ENCODE measurements at places on chromosomes 7 and 10. TPM values are rescaled to one million over a fixed set of nuclear protein-coding genes. Genes with fewer than 3 reads are reported as not detected.

DNA sequence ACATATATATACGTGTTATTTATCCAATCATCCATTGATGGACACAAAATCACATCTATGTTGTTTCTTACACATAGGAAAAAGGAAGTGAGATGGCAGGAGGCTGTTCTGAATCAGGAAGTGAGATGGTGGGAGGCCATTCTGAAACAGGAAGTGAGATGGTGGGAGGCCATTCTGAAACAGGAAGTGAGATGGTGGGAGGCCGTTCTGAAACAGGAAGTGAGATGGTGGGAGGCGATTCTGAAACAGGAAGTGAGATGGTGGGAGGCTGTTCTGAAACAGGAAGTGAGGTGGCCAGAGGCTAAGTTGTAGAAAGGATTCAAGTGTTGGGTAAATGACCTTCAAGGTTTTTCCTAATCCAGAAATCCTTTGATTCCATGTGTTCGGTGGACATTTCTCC, 921.5 kb downstream of the TYW1 start:
- no peak for DNase-seq
- no peak overlapping the region for H3K27ac ChIP-seq
- H3K4me3 ChIP-seq, result no peak overlapping the region
- H3K4me1 ChIP-seq, result no peaks in the 10 kb centered on the region
- H3K27me3 ChIP-seq, result no peaks in the 10 kb centered on the region
- no peaks in the 10 kb centered on the region for H3K36me3 ChIP-seq

- H3K27ac ChIP-seq, result no peak overlapping the region
- H3K36me3 ChIP-seq, result no peaks in the 10 kb centered on the region
- H3K4me3 ChIP-seq, result no peak overlapping the region
- no peak for DNase-seq
Observed at GRCh38 chr7:96219378-96220130, 102.3 kb downstream of the SLC25A13 start.

DNA sequence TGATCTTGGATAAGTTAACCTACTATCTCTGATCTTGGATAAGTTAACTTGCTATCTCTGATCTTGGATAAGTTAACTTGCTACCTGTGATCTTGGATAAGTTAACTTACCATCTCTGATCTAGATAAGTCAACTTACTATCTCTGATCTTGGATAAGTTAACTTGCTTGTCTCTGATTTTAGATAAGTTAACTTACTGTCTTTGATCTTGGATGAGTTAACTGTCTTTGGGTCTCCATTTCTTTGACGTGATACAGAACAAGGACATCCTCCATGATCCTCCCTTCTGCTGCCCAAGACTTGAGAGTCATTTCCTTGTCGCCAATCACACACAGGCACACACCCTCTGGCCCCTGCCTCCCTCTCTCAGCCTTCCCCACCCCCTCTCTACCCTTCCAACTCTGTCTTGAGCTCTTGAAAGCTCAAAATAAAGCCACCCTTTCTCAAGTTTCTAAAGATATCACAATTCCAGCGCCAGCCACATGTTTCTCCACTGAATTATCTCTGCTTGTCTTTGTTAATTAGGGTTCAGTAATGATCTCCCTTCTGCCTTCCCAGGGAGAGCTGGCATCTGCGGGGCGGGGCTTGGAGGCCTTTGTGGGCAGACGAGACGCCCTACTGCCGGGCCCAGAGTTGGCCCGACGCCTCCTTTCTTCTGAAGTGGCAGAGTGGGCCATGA, 85.1 kb upstream of the GTF2I start:
- H3K36me3 ChIP-seq, result no peaks in the 10 kb centered on the region
- no peak for DNase-seq
- no peaks in the 10 kb centered on the region for H3K27me3 ChIP-seq
- H3K4me3 ChIP-seq, result no peak overlapping the region

Gene JMJD1C
- total RNA-seq, result 125 TPM

Gene SFRP5
- not detected for total RNA-seq

Gene NCOA4
- total RNA-seq, result 311 TPM

Gene TAS2R5
- total RNA-seq, result 5.7 TPM

DNA sequence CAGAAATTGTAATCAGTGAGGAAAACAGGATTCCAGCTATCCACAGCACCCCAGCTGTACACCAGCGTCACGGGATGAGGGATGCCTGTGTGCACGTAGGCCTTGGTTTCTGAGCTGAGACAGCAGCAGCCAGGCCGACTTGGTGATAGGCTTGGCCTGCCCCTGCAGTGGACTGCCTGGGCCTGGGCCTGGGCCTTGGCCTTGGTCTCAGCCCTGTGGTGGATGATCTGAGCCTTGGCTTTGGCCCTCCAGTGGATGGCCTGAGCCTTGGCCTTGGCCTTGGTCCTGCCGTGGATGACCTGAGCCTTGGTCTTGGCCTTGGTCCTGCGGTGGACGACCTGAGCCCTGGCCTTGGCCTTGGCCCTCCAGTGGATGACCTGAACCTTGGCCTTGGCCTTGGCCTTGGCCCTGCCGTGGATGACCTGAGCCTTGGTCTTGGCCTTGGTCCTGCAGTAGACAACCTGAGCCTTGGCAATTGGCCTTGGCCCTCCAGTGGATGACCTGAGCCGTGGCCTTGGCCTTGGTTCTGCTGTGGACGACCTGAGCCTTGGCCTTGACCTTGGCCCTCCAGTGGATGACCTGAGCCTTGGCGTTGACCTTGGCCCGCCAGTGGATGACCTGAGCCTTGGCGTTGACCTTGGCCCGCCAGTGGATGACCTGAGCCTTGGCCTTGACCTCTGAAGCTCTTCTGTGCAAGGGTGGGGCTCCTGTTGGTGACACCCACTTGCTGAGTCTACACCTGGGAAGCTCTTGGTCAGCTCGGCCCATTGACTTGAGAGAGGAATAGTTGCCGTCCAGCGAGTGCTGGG, 93.8 kb downstream of the CUX1 start:
- no peaks in the 10 kb centered on the region for H3K27me3 ChIP-seq
- no peak overlapping the region for H3K4me3 ChIP-seq
- no peak overlapping the region for H3K27ac ChIP-seq
- peaks cover 23% of the 10 kb centered on the region for H3K4me1 ChIP-seq
- DNase-seq, result peak; percentile 66
- H3K36me3 ChIP-seq, result no peaks in the 10 kb centered on the region

DNA sequence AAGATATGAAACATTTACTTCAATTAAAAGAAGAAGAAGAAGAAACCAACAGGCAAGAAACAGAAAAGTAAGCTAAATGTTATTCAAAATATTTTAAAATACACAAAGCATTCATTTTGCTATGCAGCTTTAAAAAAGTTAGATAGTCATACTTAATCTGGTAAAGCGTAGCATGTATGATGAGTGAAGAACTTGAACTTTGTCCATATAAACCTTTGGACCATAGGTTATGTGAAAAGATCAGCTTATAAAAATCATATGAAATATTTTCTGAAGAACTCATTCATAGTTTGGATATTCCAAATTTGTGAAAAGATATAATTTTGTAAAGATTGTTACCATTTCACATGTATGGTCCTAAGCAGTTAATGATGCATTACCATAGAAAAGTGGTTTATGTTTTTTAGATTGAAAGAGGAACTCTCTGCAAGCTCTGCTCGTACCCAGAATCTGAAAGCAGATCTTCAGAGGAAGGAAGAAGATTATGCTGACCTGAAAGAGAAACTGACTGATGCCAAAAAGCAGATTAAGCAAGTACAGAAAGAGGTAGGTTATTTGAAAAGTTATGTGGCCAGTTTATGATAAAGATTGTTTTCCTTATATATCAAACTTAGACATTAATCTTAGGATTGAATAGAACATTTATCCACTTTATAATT, 37.3 kb downstream of the KIF20B start:
- no peaks in the 10 kb centered on the region for H3K27me3 ChIP-seq
- H3K4me3 ChIP-seq, result no peak overlapping the region
- no peak for DNase-seq
- no peak overlapping the region for H3K27ac ChIP-seq
- H3K4me1 ChIP-seq, result no peaks in the 10 kb centered on the region
- no peaks in the 10 kb centered on the region for H3K36me3 ChIP-seq

Measured in spleen (tissue), 13 donors.